Aorta (tissue), 5 donors: ENCODE measurements at places on chromosomes 5 and 9. TPM values are rescaled to one million over a fixed set of nuclear protein-coding genes. Genes with fewer than 3 reads are reported as not detected.

NR2F1-AS1 gene
- 7.6 TPM for total RNA-seq

DNA sequence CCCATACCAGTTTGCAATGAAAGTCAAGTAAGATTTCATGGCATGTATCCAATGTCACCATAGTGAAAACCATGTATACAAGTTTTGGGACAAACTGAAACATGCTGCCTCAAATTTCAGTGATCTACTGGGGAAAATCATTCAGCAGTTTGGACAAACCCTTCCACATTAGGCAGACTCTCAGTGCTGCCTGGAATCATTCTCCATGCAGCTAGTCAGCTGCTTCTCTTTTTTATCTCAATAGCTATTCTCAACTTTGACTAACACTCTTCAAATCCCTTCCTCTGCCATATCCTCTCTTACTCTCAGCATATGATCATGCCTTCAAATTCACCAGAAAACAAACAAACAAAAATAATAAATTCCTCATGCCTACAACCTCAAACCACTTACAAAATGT lies 323.3 kb downstream of the MAN2A1 start:
- DNase-seq, result no peak
- no peak overlapping the region for H3K27ac ChIP-seq
- peaks cover 2% of the 10 kb centered on the region for H3K4me1 ChIP-seq
- no peaks in the 10 kb centered on the region for H3K27me3 ChIP-seq

DNA sequence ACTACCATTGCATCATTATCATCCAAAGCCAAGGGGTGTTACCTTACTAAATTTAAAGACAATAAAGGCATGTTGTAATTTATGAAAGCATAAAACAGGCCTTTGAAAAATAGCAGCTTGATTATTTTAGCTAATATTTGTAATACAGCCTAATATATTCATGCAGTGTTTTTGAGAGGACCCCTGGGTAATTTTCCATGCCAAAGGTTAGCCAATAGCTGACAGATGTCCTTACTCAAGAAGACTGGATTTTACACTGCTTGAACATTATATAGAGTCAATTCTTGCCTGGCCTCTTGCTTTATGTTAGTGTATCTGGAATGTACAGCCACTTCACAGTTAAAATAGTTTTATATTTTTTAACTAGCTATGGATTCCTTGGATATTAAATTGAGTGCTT lies 337.8 kb upstream of the PAPPA start:
- H3K4me1 ChIP-seq, result no peaks in the 10 kb centered on the region
- H3K4me3 ChIP-seq, result no peak overlapping the region
- no peaks in the 10 kb centered on the region for H3K27me3 ChIP-seq
- no peak for DNase-seq
- no peak overlapping the region for H3K27ac ChIP-seq

DNA sequence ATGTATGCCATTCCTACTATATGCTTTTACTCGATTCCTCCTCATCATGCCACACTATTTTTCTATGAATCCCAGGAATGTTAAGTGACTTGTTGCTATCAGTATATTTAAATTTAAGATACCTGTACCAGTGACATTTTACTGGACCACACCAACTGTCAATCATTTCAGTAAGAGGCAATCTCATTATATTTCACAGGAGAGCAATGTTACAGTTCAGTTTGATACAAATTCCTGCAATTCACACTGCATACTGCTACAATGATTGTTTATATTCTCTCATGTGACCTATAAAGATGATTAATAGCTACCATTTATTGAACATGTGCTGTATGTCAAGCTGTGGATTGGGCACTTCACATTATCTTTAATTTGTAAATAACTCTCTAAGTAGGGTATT lies 30.0 kb downstream of the SPEF2 start:
- no peaks in the 10 kb centered on the region for H3K36me3 ChIP-seq
- no peak overlapping the region for H3K4me3 ChIP-seq
- H3K4me1 ChIP-seq, result no peaks in the 10 kb centered on the region
- no peaks in the 10 kb centered on the region for H3K27me3 ChIP-seq
- DNase-seq, result no peak

- peaks cover 2% of the 10 kb centered on the region for H3K4me1 ChIP-seq
- DNase-seq, result no peak
- no peaks in the 10 kb centered on the region for H3K27me3 ChIP-seq
Measured at GRCh38 chr9:132356324-132356924, 1.6 kb upstream of the SETX start.

GRCh38 chr5:64947031-64947430 lies 178.3 kb downstream of the CWC27 start:
- no peaks in the 10 kb centered on the region for H3K27me3 ChIP-seq
- no peak for DNase-seq
- H3K27ac ChIP-seq, result no peak overlapping the region
- no peak overlapping the region for H3K4me3 ChIP-seq
- no peaks in the 10 kb centered on the region for H3K36me3 ChIP-seq

DNA sequence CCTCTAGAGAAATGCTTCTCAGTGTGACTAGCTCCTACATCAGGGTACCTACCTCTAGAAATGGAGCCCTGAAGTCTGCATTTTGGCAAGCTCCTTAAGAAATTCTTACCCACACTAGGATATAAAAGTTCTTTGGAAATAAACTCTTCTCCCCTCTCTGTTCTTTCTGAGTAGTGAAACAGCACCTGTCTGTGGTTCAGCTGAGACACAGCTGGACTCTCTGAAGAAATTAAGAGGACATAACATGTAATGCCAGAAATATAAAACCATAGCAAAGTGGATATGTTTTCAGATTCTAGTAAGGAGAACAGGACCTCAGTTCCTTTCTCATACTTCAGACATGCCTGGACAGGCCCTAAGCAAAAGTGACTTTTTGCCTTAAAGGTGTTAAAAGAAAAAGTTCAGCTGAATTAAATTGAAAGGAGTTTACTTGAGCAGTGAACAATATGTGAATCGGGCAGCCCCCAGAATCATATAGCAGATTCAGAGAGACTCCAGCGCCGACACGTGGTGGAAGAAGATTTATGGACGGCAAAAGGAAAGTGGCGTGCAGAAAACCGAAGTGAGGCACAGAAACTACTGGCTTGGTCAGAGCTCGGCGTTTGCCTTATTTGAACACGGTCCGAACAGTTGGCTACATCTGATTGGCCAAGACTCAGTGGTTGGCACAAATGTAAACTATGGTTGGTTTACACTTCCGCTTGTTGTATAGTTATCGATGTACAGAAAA lies 64.5 kb downstream of the PRKACG start:
- H3K4me3 ChIP-seq, result no peak overlapping the region
- H3K4me1 ChIP-seq, result no peaks in the 10 kb centered on the region
- no peaks in the 10 kb centered on the region for H3K36me3 ChIP-seq
- peak; percentile 57 for DNase-seq

GRCh38 chr9:70481471-70481870 lies 67.0 kb upstream of the KLF9 start:
- no peak overlapping the region for H3K4me3 ChIP-seq
- peak overlapping the region; percentile 91 for H3K27ac ChIP-seq
- no peak for DNase-seq
- H3K36me3 ChIP-seq, result no peaks in the 10 kb centered on the region
- H3K4me1 ChIP-seq, result peaks cover 8% of the 10 kb centered on the region
- no peaks in the 10 kb centered on the region for H3K27me3 ChIP-seq

- no peaks in the 10 kb centered on the region for H3K4me1 ChIP-seq
- H3K27ac ChIP-seq, result no peak overlapping the region
- H3K36me3 ChIP-seq, result no peaks in the 10 kb centered on the region
- peak; percentile 20 for DNase-seq
- no peak overlapping the region for H3K4me3 ChIP-seq
Measured at GRCh38 chr5:132050661-132051552, 9.5 kb upstream of the IL3 start.
